Frontal cortex (tissue), 4 donors: ENCODE measurements at places on chromosomes 16 and 17.

- no peak for DNase-seq
Measured at GRCh38 chr17:47875011-47875985, 20.7 kb upstream of the SP2 start.

GRCh38 chr17:45234641-45235415 is 13.1 kb downstream of the FMNL1 start:
- DNase-seq, result no peak

DNA sequence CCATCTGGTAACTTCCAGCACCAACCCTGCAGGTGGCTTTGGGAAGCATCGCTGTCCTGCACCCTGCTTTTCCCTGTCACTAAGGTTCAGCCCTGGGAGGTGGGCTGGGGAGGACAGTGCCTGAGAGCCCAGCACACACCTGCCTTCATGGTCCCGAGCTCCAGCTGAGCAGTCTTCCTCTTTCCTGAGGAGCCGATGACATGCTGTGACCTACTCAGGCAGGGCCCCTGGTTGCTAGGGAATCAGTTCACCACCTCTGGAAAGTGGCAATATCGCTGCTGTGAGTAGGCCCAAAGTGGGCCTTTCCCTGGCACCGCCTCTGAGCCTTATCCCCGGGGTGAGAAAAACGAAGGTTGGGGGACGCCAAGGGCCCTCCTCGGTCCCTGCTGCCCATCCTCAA is 17.9 kb downstream of the ST3GAL2 start:
- no peak for DNase-seq

- no peak for DNase-seq
Measured at GRCh38 chr17:60729854-60730253, 52.2 kb downstream of the BCAS3 start.

DNA sequence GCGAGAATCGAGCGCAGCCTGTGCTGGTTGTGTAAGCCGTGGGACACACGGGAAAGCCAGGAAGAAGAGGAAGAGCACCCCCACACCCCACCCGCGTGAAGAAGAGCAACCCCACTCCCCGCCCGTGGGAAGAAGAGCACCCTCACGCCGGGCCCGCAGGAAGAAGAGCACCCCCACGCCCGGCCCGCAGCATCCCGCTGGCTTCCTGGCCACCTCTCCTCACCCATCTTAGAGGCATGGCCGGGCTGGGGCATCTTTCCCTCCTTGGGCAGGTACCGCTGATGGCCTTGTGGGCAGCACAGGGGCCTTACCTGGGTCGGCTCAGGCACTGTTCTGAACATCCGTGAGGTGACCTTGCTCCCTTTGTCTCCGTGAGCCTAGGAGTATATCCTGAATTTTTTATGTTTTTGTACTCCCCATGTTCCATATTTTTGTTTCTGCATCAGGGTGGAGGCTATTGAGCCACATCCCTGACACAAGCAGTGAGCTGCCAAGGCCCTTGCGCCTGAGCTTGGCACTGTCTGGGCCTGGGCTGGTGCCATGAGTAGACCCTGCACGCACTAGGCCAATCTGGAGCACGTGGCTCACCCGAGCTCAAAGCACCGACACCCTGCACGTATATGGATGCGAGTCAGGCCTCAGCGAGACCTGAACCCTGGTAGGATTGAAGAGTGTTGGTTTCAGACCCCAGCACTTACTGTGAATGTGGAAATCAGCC is 71.4 kb upstream of the KCTD5 start:
- no peak for DNase-seq

GRCh38 chr16:48526058-48526957 is 83.7 kb downstream of the N4BP1 start:
- DNase-seq, result no peak

DNA sequence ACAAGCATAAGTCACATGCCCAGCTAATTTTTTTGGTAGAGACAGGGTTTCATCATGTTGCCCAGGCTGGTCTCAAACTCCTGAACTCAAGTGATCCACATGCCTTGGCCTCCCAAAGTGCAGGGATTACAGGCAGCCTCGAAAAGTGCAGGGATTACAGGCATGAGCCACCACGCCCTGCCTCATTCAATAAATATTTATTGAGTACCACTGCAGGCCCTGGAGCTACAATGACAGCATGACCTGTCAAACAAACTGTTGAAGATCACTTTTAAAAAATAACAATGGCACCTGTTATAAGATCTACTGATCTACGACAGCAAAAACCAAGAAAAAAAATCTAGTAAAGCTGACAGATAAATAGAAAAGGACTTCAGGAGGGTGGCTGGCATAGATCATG is 76.3 kb downstream of the CEP95 start:
- no peak for DNase-seq

GRCh38 chr16:2776500-2777139 is 460 bp downstream of the ELOB start:
- no peak for DNase-seq

GRCh38 chr16:57324749-57325148 is 33.8 kb upstream of the CCL22 start:
- no peak for DNase-seq

DNA sequence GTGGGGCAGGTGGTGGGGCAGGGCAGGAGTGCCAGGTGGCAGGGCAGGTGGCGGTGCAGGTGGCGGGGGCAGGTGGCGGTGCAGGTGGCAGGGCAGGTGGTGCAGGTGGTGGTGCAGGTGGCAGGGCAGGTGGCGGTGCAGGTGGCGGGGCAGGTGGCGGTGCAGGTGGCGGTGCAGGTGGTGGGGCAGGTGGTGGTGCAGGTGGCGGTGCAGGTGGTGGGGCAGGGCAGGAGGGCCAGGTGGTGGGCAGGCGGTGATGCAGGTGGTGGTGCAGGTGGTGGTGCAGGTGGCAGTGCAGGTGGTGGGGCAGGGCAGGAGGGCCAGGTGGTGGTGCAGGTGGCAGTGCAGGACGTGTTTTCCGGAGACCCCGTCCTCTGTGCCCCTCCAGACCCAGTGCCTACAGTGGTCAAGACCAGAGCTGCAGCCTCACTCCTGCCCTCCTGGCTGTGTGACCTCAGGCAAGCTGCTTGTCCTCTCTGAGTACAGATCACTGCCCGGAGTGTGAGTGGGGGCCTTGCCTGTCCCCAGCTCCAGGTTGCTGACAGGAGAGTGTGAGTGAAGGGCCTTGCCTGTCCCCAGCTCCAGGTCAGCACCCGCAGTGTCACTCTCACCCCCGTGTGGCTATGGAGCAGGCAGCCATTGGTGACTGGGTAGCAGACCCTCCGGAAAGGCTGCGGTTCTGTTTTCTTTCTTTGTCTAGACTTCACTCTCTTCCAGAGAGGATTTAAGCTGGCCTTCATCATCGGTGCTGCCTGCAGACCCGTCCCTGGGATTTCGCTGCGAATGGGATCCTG is 16.1 kb upstream of the NPTX1 start:
- no peak for DNase-seq

DNA sequence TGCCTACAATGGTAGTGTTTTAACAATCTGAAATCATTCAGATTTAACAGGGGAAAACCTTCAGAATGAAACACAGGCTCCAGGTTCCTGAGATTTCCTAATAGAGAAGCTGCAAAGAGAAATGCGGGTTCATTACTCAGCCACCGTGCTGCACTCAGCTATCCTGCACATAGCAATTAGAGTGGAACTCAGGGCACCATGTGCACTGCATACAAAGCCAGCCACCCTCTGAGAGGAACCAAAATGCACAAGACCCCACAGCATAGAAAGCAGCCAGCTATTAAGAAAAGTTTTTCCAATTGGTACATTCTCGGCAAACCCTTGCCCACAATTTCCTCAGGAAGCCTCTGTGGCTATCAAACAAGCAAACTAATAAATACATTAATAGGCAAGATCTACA is 37.4 kb downstream of the TOM1L2 start:
- DNase-seq, result no peak

DNA sequence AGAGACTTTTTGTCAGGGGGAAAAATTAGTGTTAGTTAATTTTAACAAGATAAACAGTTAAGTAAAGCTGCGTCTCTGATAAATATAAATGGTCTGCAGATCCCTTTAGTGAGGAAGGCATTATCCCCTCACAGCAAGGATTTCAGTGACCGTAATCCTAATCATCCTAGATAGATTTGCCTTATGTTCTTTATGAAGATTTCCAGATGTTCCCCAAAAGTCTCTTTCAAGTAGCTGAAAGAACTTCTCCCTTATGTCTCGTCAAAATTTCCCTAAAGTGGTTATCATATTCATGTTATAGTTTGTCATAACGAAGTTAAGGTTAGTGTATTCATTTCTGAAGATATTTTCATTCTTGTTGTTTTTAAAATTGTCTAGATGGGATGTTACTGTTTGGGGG is 5.6 kb downstream of the MOSMO start:
- no peak for DNase-seq

DNA sequence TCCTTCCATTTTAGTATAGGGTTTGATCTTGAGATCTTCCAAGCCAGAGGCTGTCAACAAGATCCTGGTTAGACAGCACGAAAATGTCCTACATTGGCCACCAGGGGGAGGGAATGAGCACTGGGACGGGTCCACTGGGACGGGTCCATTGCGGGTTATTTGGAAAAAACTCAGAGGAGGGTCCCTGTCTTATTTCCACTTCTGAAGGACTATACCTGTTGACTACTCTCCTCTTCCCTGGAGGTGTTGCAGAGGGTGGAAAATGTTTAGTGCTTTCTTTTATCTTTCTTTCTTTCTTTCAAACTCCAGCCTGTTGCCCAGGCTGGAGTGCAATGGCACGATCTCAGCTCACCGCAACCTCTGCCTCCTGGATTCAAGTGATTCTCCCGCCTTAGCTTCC is 2.5 kb downstream of the TTLL6 start:
- no peak for DNase-seq

- DNase-seq, result no peak
Measured at GRCh38 chr17:32684087-32684958, 192.6 kb downstream of the MYO1D start.

DNA sequence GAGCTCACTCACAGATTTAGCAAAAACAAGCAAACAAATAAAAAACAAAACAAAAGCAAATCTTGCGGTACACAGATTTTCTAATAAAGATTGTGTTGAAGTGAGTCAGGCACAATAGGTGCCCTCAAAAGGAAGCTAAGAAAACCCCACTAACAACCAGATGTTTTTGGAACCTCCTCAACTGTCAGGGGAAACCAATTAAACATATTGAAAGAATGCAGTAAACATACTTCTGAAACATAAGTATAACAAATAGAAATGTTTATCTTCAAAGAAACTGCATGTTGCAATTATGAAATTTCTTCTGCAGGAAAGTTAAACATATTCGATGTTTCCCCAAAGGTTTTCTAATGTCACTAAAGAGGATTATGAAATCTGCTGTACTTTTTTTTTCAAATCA is 110.5 kb upstream of the CORO6 start:
- no peak for DNase-seq

GRCh38 chr17:51015145-51015558 is 105.5 kb downstream of the SPAG9 start:
- DNase-seq, result no peak

- DNase-seq, result no peak
Measured at GRCh38 chr17:5610956-5611355, 26.6 kb upstream of the NLRP1 start.

GRCh38 chr17:58995247-58995940 is 111.3 kb downstream of the TRIM37 start:
- DNase-seq, result no peak

DNA sequence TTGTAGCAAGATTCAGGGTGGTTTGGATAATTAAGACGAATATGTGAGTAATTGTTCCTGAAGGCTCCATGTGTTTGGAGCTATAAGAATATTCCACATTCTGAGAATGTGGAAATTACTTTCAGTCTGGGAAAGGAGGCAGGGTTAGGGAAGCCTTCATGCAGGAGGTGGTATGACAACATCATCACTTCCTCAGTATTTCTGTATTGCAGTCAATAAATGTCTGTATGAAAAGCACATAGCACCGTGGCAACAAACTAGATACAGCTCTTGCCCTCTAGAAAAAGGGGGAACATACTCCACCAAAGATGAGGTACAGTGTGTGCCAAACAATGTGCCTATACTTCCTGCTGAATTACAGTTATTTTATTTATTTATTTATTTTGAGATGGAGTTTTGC is 26.1 kb upstream of the DHRS7B start:
- no peak for DNase-seq

DNA sequence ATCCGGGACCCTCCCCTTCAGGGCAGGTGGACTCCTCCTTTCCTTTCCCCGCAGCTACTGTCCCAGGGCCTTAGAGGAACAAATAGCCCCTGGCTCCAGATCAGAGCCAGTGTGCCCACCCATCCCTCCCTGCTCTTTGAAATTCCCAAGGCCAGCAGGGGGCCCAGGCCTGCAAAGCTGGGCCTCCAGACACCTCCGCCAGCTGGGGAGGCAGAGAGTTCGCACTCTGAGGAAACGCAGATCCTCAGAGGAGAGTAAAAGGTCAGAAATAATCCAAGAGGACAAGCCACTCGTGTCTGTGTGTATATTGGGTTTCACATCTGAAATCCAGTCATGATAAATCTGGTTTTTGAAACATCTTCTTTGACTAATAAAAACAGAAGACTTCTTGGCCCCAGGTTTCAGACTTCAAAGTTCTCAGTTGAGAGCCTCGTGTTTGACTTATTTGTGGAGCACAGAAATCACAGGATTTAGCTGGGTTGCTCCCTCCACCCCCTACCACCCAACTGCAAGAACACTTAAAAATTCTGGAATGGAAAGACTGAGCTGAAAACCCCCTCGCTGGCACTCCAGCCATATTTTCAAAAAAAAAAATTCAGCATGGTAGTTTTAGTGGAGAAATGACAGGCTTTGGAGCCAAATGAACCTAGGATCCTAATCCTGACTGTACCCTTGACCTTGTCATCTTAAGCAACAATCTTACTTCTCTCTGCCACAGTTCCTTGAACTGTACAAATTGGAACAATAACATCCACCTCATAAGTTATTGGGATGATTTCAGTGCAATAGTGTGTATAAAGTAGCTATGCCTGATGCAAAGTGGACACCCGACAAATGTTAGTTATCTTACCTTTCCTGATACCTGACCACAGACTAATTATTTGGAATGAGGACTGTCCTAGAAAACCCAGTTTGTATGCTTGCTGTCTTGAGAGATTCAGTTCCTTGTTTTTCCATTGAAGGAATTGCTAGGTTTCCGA is 44.5 kb upstream of the TBX2 start:
- DNase-seq, result no peak

- no peak for DNase-seq
Measured at GRCh38 chr17:32586666-32587065, 99.9 kb downstream of the CDK5R1 start.

DNA sequence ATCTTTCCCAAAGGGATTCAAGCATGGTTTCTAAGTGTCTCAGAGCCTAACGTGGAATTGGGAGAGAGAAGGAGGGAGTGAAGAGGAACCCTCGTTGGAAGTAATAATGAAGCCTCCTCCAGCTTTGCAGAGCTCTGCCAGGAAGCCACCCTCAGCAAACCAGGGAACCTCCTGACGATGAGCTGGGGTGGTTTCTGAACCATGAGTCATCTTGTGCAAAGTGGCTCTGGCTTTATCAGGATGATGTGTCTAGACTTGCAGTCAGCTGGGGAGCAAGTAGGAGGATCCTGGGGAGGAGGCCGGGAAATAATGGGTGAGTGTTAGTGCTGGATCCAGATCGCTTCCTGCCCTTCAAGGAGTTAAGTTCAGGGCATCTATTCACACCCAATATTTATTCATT is 191.7 kb upstream of the RBFOX1 start:
- DNase-seq, result no peak
